Stimulated activated CD4-positive, alpha-beta T cell treated with anti-CD3 and anti-CD28 coated beads, Interleukin-4, amount 100 ng/mL, for 1 hour (primary cell): ENCODE measurements at places on chromosomes 13 and 19.

DNA sequence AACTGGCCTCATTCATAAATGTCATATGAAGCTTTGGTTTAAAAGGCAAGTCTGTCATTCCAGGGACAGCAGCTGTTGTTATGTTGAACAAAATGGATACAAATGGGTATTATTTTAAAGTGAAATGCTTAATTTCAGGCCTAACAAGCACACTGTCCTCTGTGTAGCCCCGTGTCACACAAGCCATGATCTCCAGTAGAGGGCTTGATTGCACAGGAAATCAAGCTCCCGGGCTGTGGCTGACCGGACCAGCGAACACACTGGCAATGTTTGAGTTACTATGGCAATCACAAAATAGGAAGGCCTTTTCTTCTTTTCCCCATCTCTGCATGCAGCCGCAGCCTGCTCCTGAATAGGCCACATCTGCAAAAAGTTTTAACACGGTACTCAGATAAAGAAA is 64.0 kb upstream of the GSX1 start:
- DNase-seq, result no peak

DNA sequence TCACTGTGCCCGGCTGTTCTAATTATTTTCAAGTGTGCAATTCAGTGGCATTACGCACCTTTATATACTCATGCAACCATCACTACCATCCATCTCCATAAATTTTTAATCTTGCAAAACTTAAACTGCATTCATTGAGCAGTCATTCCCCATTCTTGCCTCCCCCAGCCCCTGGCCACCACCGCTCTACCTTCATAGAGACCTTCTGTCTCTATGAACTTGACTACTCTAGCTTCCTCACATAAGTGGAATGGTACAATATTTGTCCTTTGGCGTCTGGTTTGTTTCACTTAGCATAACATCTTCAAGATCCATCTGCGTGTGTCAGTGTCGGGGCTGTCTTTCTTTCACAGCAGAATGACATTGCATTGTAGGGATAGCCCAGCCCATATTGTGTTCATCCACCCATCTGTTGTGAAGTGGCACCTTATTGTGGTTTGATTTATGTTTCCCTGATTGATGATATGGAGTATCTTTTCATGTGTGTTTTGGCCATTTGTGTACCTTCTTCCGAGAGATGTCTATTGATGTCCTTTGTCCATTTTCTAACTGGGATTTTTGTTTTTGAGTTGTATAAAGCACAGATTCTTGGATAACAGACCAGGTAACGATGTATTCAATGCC is 64.8 kb upstream of the FLT1 start:
- DNase-seq, result no peak

- DNase-seq, result peak; percentile 16
These were observed 21.5 kb downstream of the COLGALT1 start for GRCh38 chr19:17576758-17577456.

GRCh38 chr19:32748948-32749347 is 29.4 kb downstream of the TDRD12 start:
- no peak for DNase-seq

- DNase-seq, result peak; percentile 27
These were observed 4.3 kb downstream of the BBC3 start for GRCh38 chr19:47226426-47227351.

GRCh38 chr13:84265257-84265764 is 383.0 kb upstream of the SLITRK1 start:
- no peak for DNase-seq

DNA sequence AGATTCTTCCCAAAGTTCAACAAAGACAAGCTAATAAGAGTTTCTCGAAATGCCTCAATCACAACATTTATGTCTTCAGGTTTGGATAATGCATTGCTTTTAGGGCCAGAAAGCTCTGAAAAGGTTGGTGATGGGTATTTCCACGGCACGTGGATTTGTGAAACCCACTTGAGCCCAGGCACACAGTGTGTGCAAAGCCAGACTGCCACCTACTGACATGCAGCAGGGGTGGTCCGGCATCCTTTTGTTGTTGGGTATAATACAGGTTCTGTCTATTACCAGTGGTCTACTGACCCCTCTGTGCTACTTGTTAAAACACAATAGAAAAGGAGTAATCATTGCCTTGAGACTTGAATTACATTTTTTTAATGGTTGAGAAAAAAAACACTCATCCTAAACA is 225.6 kb downstream of the RAP2A start:
- DNase-seq, result no peak

- no peak for DNase-seq
These were observed 636 bp upstream of the ZNF579 start for GRCh38 chr19:55581145-55581822.

- DNase-seq, result no peak
These were observed 31.0 kb downstream of the ATP11A start for GRCh38 chr13:112720814-112721197.

DNA sequence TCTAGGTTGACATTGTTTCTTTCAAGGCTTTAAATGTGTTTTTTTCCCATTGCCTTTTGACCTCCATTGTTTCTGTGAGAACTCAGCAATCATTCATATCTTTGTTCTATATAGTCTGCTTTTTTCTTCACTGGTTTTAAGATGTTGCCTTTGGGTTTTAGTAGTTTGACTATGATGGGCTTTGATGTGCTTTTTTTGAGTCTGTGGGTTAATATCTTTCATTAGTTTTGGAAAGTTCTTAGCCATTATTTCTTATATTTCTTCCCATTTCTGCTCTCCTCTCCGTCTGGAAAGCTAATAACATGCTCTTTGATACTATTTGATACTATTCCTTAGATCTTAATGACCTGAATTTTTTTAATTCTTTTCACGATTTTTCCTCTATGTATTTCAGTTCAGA is 32.7 kb downstream of the CCDC8 start:
- DNase-seq, result no peak
